ENCODE measurements at places on chromosomes 12 and 14.

- no peak for DNase-seq
These were observed 8.5 kb downstream of the ATF7 start for GRCh38 chr12:53617700-53618099.

- no peak for DNase-seq
These were observed 260.5 kb upstream of the TMTC1 start for GRCh38 chr12:30044206-30044605.

DNA sequence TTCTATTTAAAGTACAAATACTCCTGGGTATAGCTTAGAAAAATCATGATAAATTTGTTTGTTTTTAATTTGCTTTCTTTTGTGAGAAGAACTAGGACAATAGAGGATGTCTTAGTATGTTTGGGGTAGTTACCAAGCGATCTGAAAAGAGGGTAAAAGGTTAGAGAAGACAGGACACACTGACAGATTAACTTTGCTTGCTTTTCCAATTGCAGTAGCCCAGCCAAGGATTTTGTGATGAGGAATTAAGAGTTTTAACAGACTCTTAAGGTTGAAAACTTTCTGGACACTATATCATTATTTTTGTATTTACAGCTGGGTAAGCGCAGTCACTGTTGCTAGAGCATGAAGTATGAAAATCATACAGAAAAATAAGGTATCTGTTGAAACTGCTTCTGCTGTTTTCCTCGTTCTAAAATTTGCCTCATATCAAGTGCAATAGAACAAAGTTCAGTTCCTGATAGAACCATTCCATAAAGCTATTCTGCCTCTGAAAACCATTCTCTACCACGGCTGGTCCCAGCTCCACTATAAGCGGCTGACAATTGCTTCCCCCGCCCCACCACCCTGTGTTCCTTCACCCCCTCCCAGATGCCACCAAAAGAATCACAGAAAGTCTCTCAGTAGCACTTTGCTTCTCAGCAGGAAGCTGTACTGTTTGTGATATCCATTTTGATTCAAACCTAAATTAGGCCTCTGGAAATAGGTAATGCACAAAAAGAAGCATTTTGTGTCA lies 413.4 kb downstream of the BCAT1 start:
- no peak for DNase-seq

- no peak for DNase-seq
These were observed 60.1 kb downstream of the FSCB start for GRCh38 chr14:44446965-44447364.

DNA sequence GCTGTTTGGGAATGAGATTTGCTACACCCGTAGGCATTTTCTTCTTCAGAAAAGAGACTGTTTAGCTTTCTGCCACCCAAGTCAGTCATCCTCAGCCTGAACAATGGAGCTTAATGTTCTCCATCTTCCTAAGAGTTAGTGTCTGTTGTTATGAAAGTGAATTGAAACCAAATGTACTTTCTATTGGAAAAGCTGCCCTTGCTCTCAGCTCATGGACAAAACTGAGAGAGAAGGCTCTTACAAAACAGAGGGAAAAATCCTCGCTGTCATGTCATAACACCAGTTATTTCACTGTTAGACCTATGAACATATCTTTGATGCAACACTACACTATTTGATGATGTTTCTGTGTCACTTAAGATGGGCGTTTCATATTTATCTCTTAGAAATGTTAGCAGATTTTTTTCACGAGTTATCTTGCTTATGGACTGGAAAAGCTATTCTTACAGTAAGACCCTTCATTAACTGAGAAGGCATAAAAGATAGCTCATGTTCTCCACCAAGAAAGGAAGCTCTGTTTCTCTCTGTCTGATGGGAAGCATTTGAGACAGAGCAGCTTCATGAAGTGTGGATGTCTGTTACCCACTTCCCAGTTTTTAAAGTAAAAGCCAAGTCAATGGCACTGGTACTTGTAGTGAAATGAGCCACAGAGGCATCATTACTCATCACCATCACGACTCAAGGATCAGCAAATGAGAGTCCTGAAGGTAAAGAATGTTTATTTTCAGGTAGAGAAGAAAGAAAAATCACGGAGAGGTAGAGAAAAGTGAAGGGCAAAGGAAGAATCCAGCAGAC lies 483.9 kb downstream of the ZFP36L1 start:
- DNase-seq: no peak

- no peak for DNase-seq
These were observed 35.5 kb downstream of the ATF7 start for GRCh38 chr12:53590652-53591051.

DNA sequence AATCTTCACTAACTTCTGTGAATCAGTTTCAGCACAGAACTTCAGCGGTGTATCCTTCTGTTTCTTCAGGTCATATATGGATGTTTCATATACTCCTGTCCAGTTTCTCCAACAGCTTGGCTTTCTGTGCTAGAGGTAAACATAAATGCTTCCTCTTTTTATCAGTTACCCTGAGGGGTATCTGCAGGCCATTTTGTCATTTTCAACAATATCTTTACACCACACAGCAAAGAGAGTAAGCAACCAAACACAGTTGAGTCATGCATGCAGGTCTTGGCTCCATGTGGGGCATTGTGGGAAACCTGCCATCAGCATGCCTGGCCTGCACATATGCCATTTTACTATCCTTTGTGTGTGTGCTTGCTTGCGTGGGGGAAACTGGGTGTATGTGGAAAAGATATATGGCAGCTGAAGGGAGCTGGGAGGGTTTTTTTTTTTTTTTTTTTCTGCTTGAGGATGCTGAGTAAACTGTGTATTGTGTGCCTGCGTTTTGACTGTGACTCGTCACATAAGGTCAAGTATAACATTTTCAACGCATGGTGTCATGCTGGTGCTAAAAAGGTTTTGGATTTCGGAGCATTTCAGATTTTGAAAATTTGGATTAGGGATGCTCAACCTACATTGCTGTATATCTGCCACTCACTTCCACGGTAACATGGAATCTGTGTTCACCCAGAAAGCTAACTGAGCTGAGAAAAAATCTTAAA lies 56.1 kb upstream of the YARS2 start:
- no peak for DNase-seq

DNA sequence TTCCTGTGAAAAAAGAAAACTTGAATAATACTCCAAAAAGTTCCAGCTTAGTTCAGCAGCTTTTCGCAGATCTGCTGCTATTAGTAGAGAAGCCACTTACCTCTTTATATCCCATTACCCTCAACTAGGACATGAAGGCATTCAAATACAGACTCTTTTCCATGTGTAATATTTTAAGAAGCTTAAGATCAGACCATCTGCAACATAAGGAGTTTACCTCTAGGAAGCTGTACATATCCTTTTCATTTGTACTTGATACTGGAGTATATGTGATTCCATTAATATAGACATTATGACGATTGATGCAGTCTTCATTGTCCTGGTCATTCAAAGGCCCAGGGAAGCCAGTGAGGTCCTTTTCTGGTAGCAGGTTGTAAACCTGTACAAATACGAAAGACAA lies 20.4 kb downstream of the A2M start:
- DNase-seq: no peak

DNA sequence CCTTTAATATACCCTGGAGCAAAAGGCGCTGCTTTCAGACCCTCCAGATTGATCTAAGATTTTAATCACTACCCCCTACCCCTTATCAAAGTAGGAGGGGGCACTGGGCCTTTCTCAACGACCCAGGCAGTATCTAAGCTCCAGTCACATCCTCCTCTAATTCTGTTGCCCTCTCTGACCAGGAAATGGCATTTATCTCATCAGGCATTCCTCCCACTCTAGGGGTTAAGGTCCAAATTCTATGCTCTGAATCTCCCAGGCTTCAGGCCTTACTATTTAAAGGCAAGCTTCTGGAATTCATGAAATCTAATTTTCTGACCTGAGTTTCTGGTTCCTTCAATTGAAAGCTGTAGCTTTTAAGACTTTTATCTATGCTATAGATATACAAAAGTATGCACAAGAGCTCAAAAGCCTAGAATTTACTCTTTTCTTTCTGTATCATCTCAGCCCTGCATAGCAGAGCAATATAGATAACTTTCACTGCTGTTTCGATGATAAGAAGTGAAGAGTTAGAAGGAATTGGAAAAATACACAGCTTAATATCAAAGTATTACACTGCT lies 622.9 kb downstream of the RPS29 start:
- no peak for DNase-seq

GRCh38 chr12:3662521-3662921 lies 90.4 kb downstream of the CRACR2A start:
- DNase-seq: no peak

DNA sequence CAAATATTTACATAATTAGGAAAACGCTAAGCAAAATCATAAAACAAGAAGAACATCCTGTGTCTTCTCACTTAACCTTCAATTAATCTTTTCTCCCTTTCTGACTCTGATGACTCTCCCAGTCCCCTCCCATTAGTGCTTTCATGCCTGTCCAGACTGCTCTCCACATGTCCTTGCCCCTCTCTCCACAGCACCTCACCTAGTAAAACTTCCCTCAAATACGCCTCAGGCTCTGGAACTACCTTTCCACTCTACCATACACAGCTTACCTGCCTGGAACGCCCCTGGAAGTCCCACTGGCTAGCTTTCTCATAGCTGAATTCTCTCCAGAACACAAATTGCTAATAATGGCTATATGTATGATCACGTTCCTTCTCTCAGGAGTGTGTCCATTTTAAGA lies 44.7 kb downstream of the SLC5A8 start:
- no peak for DNase-seq

GRCh38 chr12:125276567-125276966 lies 211.3 kb downstream of the AACS start:
- no peak for DNase-seq

GRCh38 chr12:48986720-48987291 lies 8.7 kb downstream of the WNT1 start:
- DNase-seq: no peak

DNA sequence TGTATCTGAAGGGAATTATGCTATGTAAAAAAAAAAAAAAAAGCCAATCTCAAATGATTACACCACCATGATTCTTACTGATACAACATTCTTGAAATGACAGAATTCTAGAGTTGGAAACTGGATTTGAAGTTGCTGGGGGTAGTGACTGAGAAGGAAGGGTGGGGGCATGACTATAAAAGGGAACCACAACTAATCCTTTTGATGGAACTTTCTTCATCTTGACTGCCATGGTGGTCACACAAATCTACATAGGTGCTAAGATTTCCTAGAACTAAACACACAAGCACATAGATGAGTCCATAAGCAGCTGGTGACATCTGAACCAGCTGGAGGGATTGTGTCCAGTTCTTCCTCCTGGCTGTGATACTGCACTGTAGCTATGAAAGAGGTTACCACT lies 51.4 kb downstream of the CLMN start:
- DNase-seq: no peak

- peak; percentile 49 for DNase-seq
These were observed 378.7 kb downstream of the PRKD1 start for GRCh38 chr14:29548948-29549370.

GRCh38 chr12:130813436-130813835 lies 25.6 kb downstream of the STX2 start:
- DNase-seq: no peak

DNA sequence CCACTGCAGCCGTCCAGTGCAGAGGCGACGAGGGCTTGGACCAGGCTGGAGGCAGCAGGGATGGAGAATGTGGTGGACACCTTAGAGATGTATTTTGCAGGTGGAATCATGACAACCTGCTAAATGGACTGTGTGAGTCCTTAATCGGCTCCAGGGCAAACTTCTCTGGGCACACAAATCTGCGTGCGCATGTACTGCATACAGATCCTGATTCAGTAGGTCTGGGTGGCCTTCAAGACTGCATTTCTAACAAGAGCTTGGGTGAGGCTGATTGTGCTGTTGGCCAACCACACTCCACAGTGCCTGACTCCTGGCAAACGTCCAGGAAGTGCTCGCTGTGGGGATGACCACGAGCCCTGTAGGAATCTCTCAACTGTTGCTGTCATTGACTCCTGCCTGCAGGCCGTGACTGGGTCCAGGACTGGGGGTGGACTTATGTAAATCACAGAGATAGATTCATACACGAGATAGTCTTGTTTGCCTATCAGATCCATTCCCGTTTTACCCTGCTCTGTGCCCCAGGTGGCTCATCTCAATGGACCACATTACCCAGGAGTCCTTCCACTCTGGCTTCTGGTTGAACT lies 27.2 kb downstream of the JDP2 start:
- peak; percentile 41 for DNase-seq
